CD4-positive, alpha-beta T cell treated with Interleukin-4 for 1 hour (primary cell): ENCODE measurements at places on chromosomes 4 and X.

- DNase-seq = no peak
These were observed 8.9 kb upstream of the TMEM165 start for GRCh38 chr4:55386840-55387239.

GRCh38 chr4:33780952-33781791 is 2463.1 kb downstream of the ARAP2 start:
- DNase-seq = no peak

DNA sequence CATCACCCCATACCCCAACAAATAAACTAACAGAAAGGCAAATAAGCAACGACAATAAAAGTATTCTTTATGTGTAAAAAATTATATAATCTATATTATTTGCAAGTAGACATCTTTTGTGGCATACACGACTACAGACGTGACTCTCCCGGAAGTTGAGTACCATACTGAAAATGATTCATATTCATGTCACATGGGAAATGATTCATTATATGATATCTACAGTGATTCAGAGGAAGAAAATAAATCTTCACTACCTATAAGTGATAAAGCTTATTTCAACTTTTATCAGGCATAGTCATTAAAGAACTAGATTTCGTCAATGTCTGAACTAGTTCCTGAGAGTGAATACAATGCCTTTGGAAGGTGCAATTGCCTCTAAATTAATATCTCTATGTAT is 4.6 kb upstream of the ANTXR2 start:
- DNase-seq = no peak

DNA sequence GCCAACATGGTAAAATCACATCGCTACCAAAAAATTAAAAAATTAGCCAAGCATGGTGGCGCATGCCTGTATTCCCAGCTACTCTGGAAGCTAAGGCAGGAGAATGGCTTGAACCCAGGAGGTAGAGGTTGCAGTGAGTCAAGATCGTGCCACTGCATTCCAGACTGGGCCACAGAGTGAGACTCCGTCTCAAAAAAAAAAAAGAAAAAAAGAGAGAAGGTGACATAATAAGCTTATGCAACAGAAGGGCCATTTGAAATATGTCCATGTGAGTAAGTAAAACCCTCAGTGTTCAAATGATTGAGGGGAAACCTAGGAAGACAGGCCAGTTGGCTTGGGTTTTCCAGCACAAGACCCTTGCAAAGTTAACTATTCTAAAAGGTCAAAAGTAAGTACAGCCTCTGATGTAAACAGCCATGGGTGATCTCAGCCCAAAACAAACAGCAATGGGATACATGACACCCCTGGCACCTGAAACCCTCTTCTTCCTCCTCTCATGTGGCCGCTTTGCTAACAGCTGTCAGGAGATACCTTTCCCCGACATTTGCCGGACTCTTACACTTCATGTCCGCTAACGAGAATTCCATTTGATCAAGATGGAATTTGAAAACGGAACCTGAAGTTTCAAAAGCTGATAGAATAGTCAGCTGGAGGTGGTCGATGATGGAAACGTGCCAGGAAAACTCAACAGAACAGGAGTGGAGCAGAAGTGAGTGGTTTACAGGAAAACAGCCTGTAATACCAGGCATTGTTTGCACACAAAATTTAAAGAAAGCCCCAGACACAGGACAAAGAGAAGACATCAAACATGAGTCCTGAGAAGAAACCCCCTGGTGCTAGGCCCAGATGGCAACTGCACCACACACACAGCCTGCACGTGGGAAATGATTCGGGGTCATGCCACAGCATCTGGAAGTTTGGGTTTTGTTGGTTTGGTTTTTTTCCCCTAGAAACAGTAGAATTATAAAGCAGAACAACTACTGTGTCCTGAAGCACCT is 93.0 kb upstream of the STS start:
- no peak for DNase-seq

DNA sequence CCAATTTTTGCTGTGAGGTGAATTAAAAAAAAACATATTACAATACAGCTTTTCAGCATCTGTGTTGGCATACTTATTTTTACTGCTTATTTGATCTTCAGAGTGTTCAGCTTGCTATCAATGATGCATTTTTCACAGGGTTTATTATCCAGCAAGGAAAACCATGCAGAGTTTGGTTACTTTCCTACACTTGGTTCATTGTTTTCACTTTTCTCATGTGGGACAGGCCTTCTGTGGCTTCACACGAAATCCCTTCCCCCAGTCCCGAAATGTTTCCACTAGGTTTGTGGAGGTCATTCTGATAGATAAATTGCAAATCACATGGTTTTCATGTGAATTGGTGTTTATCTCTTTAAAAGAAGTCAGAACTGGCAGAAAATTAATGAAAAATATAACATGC is 205.8 kb downstream of the SPCS3 start:
- no peak for DNase-seq

GRCh38 chr4:3367866-3368265 is 73.9 kb upstream of the HGFAC start:
- DNase-seq = no peak

DNA sequence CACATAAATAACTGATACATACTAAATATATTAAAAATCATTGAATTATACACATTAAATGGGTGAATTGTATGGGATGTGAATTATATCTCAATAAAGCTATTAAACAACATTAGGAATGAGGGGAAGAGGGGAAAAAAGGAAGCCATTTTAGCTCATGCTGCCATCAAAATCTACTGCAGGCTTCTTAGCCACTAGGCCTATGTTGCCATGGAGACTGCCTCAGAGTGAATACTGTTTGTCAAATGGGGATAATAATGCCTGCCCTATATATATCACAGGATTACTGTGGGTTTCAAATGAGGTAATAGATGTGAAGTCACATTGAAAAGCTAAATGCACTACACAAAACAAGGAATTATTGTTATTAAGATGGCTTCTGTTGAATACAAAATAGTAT is 21.2 kb downstream of the TMEM255A start:
- DNase-seq = no peak

GRCh38 chr4:46937493-46937892 is 28.4 kb upstream of the COX7B2 start:
- DNase-seq = no peak

- DNase-seq = no peak
These were observed 120.2 kb downstream of the PAPSS1 start for GRCh38 chr4:107599841-107600240.

- DNase-seq = no peak
These were observed 17.5 kb downstream of the GATB start for GRCh38 chr4:151743128-151743854.

DNA sequence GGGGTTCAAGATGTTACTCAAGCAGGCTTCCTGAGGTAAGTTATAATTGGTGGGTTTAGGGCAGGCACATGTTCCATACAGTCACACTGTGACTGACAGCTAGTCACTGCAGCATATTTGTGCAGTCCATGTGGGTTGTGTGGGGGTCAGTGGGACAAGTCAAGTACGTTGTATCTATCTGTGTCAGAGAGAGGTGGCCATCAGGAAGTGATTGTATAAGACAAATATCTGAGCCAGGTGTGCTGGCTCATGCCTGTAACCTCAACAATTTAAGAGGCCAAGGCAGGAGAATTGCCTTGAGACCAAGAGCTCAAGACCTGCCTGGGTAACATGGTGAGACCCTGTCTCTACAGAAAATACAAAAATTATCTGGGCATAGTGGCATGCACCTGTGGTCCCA is 509.3 kb downstream of the CENPC start:
- DNase-seq = no peak

DNA sequence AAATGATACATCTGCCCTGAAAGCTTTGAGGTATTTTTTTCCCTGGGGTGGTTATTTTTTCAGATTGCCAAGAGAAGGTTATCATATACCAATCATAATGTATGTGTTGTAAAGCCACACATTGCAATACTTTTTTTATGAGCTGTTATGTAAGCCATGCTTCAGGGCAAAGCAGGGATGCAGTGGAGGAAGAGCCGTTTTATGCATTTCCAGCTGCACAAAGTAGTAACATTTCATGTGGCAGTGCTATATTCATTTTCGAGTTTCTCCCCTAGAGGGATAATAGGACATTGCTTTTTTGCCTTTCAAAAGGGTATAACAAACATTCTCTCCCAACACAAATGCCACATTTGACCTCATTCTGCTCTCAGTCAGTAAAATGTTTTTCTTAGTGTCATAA is 68.5 kb downstream of the GALNT7 start:
- no peak for DNase-seq

- no peak for DNase-seq
These were observed 181.5 kb downstream of the SLIT2 start for GRCh38 chr4:20433097-20433705.

- DNase-seq = no peak
These were observed 294.8 kb downstream of the ASMT start for GRCh38 chrX:1909419-1910206.

GRCh38 chr4:38334791-38335190 is 329.2 kb upstream of the KLF3 start:
- DNase-seq = no peak

- DNase-seq = no peak
These were observed 95.1 kb upstream of the GALNTL6 start for GRCh38 chr4:171718069-171718468.

DNA sequence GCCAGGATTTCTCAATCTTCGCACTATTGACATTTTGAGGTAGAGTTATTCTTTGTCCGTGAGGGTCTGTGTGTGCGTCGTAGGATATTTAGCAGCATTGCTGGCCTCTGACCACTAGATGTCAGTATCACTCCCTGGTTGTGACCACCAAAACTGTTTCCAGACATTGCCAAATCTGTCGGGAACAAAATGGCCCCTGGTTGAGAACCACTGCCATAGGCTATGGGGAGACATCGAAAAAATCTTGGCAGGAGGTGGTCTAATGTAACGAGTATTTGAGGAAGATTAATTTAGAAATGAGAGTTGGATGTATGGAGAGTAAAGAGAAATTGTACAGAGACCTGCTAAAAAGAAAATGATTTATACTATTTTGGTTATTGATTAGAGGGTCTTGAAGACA is 108.4 kb downstream of the DOCK11 start:
- DNase-seq = peak; percentile 54

DNA sequence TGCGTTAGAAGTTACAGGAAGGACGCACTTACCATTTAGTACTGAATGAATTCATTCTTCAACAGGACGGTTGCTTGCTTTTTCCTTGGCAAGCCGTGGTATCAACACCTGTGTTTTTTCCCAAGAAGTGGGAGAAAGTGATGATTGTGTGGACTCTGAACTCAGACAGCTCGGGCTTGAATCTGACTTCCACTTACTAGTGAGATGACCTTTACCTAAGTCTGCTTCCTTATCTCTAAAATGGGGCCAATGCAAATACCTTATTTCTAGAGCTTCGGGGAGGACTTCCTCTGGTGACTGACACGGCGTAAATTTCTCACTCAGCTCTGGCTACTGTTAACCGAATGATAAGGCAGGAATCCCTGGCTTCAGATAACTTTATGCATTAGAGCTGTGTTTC is 146.8 kb upstream of the RBPJ start:
- DNase-seq = no peak

- DNase-seq = no peak
These were observed 15.2 kb downstream of the SNX25 start for GRCh38 chr4:185224597-185224996.

DNA sequence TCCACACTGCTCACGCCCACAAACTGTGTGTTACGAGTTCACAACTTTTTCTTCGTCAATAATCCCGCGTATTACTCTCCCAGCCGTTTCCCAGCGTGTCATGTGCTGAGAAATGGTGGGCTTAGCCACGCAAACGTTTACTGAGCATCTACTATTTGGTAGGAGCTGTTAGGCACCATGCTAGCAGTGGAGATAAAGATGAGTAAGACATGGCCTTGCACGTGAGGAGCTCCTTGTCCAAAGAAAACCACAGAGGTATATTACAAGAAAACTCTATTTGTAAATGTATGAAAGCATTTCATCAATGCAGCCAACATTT is 821 bp upstream of the TMEM128 start:
- DNase-seq = no peak

DNA sequence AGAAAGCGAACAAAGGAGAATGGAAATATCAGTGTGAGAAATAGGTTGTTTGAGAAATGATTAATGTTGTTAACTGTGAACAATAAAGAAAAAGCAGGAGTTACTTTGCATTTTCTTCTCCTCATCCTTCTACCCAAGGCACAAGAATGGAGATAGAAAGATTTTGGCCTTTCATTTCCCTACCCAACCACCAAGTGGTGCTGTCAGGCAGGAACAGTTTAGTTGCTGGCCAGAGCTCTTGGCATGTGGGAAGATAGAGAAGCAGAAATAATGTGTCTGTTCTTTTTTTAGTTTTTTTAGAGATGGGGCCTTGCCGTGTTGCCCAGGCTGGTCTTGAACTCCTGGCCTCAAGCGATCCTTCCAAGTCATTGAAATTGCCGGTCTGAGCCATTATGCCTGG is 12.8 kb downstream of the HOPX start:
- no peak for DNase-seq

DNA sequence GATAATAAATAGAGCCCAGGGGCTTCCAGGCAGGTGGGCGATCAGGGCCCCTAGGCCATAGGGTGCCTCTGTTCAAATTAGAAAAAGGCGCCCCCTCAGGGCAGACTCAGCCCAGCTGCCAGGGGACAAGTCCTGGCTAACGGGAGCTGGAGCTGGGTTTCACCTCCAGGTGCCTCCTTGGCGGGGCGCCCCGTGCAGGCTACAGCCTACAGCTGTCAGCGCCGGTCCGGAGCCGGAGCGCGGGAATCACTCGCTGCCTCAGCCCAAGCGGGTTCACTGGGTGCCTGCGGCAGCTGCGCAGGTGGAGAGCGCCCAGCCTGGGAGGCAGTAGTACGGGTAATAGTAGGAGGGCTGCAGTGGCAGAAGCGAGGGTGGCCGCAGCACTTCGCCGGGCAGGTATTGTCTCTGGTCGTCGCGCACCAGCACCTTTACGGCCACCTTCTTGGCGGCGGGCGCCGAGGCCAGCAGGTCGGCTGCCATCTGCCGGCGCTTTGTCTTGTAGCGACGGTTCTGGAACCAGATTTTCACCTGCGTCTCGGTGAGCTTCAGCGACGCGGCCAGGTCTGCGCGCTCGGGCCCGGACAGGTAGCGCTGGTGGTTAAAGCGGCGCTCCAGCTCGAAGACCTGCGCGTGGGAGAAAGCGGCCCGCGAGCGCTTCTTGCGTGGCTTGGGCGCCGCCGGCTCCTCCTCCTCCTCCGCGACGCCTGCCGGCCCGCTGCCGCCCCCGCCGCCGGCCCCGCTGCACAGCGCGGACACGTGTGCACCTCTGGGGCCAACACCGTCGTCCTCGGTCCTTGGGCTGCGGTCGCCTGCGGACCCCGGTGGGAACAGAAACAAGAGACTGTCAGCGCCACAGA is 2.4 kb downstream of the NKX3-2 start:
- DNase-seq = no peak
